HEK293T (cell line): ENCODE measurements at places on chromosomes 11 and 22.

DNA sequence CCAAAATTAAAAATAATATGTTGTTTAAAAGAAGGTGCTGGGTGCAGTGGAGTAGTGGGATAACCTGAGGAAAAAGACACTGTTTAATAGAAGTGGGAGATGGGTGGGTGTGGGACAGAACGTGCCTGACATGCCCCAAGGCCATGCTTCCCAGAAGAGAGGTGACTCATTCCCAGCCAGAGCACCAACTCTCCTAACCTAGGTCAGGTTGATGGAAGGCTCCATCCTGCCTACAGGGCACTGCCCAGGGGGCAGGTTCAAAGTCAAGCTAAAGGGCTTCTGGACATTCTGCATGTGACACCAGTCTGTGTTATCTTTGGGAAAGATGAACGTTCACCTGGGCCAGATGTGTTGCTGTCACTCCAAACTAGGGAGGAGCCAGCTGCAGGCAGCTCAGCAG, 453.1 kb downstream of the SOX6 start:
- DNase-seq = no peak

GRCh38 chr11:22546746-22547145, 78.9 kb downstream of the FANCF start:
- DNase-seq = no peak

DNA sequence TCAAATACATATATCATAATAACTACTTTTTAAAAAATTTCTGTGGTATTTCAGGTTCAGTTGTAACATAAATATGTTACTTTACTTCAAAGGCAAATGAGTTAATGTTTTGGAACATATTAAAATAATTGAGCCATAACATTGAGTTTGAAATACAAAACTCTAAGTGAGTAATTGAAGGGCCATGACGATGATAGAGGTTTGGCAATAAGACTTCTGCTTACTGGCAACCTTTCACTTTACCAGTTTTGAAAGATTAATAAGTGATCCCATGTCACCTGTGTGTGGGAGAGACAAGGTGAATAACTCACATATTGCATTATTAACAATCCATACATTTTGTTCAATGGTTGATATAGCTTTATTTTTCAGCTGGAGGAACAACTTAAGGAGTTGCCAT, 144.4 kb downstream of the GRIA4 start:
- no peak for DNase-seq

- DNase-seq = no peak
Observed at GRCh38 chr11:71499125-71499524, 27.9 kb upstream of the KRTAP5-7 start.

DNA sequence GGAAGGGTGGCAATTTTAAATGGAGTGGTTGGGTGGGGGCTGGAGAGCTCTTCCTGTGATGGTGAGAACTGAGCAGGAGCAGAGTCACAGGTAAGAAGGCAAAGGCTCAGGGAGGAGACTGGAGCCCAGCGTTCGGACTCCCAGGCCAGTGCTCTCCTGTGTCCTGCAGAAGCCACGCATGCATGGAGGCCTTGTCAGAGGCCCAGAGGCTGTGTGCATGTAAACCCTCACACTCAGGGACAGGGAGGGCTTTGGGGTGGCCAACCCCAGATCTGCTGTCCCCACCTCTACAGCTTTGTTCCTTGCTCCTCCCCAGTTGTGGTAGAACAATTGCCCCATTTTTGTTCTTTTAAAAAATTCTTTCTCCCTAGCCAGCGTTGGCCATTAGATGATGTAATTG, 130.4 kb upstream of the PARVA start:
- no peak for DNase-seq

GRCh38 chr11:134438542-134439537, 26.8 kb upstream of the B3GAT1 start:
- DNase-seq = no peak

- no peak for DNase-seq
Observed at GRCh38 chr11:3087373-3087772, 30.1 kb upstream of the CARS1 start.

DNA sequence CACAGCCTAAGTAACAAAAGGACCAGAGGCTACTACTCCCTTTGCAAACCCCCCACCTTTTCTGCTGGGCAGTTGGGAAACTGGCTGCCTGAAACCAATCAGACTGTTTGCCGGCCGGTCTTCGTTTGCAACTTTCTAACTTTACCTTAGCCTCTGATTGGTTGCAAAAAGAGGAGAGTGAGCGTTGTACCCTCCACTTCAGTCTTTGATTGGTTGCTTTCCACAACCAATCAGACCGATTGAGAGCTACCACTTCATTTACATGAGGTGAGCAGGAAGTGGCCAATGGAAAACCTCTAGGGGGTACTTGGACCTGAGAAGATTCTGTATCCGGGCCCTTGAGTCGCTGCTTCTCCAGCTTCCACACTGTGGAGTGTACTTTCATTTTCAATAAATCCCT, 18.8 kb upstream of the CLNS1A start:
- no peak for DNase-seq

- peak; percentile 31 for DNase-seq
Observed at GRCh38 chr11:61828629-61829407, 718 bp downstream of the FADS2 start.

GRCh38 chr11:118923721-118924587, 1.8 kb downstream of the BCL9L start:
- no peak for DNase-seq

DNA sequence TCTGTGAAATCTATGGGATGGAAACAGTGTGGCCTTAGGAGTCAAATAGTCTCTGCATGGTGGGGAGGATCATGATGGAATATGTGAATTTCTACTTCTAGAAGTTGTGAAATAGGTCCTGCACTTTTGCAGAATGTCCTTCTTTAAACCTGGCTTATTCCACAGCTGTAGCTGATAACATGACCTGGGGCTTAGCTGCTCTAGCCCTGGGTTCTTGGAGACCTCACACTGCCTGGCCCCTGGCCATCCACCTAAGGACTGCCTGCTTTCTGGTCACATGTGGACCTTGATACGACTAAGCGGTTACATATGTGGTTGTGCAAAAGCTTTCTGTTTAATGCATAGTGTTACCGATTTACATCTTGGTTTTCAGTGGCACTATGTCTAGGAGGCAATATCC, 88.2 kb downstream of the SWAP70 start:
- DNase-seq = no peak

GRCh38 chr11:1863352-1864216, 10.7 kb downstream of the LSP1 start:
- peak; percentile 78 for DNase-seq

DNA sequence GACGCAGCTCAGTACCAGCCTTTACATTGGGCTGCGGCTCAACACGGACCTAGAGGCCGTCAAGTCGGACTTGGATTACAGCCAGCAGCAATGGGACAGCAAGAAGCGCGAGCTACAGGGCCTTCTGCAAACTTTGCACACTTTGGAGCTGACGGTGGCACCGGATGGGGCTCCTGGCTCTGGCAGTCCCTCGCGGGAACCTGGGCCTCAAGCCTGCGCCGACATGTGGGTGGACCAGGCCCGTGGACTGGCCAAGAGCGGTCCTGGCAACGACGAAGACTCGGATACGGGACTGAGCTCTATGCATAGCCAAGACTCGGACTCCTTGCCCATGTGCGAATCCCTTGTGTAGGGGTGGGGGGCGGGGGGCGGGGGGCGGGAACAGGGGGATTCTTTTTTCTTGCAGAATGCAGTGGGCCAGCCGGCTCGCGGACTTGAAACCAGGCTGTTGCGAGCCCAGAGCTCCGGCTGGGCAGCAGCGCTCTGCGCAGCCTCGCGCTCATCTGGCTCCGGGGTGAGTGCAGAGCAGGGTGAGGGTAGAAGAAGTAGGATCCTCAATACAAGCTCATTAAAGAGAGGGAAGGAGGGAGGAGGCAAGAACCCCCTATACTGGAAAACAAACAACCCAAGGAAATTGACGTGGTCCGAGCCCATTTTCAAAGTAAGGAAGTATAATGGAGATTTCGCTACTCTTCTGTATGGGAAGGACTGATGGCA, 1.8 kb downstream of the RASSF10 start:
- DNase-seq = no peak

DNA sequence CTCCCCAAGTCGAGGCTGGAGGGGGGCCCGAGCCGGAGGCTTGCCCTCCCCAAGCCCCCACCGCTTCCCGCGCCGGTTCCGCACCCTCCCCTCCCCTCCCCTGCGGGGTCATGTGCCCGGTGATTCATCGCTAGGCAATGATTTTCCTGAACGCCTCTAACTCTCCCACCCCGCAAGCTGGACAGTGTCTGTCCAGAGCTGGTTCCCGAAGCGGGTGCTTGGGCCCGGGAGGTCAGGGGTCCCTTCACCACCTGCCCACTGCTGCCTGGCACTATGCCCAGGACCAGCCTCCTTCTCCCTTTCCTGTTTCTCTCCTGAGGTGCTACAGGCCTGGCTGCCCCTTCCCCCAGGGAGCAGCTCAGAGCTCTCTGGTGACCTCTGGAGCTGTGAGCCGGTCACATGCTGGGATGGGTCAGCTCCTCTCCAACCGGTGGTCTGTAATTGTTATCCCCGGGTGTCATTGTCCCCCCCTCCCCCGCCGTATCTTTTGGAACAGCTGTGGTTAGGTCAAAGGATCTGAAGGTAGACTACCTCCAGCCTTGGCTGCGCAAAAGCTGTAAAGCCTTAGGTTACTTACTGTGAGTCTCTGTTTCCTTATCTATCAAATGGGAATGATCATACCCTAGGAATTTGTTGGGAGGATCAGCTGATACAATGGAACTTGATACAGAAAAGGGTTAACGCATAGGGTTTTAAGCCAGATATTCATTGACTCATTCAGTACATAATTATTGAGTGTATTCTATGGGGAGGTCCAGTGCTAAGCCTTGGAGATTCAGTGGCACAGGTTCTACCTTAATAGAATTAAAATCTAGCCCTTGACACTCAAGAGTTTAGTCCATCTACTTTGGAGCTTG, 753 bp downstream of the STX3 start:
- peak; percentile 53 for DNase-seq

- DNase-seq = no peak
Observed at GRCh38 chr11:130137999-130138398, 21.6 kb upstream of the ST14 start.

DNA sequence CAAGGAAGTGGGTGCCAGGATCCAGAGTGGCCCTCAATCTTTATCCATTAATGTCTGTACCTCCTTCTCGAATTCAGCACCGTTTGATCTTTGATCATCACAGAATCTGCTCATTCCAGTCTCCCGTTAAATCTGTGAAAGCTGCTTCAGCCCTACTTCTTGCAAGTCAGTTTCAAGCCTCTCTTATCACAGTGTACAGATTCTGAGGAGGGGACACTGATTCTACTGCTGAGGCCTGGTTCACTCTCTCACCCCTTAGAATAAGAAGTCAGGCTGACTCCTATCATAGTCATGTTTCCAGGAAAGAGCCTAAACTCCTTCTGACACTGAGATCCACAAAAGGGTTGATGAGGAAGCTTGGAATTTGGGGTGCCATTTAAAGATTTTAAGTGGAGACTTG, 39.0 kb downstream of the MAML2 start:
- DNase-seq = no peak

GRCh38 chr11:62295504-62295903, 3.4 kb downstream of the SCGB1D4 start:
- no peak for DNase-seq

GRCh38 chr11:846496-847098, 3.9 kb downstream of the TSPAN4 start:
- no peak for DNase-seq

GRCh38 chr22:42610186-42610585, 4.5 kb downstream of the POLDIP3 start:
- no peak for DNase-seq

DNA sequence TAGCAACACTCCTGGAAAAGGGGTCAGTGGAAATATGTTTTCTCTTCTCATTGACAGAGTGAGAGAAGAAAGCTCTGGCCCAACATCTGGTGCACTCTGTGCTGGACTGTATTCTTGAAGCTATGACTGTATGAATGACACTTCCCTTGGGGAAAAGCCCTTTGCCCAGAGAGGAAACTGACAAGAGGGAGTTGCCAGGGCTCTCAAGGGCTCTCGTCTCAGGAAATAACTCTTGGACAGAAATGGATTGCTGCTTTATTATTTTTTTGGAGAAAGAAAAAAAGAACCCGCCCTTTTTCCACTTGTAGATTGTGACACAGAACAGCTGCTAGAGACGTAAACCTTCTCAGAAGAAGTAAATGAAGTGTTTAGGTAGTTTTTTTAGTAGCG, 11.4 kb downstream of the ETS1 start:
- DNase-seq = no peak

DNA sequence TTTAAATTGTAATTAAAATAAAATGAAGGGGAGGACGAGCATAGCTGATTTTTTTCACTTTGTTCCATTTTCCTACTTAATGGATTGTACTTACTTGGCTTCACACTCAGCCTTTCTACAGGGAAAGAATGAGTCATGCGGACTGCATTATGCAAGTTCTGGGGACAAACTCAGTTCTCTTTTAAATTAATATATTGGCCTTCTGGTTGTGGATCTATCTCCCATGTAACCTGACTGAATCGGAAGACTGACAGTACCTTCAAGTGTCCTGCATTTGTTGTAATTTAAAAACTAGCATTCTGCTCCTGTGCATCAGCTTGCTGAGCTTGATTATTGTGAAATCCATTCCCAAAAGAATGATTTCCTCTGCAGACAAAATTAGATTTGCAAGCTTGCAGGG, 12.2 kb downstream of the OR8D1 start:
- no peak for DNase-seq
